ENCODE measurements at places on chromosomes 7 and 10.

DNA sequence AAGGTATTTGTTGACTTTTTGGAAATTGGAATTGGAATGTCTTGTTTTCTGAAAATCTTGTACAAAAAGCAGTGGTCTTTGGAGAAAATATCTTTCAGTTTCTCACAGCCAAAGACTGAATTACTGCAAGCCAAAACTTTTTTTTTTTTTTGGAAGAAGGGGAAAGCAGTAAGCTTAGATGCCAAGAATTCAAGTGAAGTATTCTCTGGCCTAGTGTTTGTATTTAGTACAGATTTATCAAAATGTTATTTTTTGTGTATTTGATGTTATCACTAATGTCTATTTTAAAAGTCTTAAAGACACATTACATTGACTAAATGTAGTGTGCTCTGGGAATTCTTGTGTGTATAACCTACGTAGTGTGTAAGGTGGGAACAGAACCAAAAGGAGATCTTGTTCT, 6.2 kb downstream of the TET1 start:
- no peak for DNase-seq

DNA sequence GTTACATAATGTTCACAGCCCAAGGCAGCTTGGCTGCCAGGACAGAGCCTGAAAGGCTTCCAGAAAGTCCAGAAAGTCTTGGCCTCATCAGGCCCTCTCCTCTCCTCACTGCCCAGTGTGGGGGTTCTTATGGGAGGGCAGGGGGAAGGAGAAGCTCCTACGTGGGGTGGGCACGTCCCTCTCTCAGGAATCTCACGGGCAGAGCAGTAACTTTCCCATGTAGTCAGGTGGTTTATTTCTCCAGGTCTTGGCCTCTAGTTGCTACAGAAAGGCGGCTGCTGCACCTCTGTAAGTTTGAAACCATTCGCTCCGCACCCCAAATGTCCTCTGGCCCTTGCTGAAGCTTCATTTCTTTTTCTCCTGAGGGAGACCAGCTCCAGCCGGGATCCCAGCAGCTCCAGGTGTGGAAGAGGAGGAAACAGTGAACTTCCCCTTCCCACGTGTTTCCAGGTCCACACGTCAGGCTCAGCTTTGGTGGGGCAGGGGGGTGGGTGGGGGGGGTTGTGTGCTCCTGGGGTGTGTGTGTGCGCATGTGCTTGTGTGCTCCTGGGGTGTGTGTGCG, 320.3 kb downstream of the WDR37 start:
- DNase-seq: no peak

DNA sequence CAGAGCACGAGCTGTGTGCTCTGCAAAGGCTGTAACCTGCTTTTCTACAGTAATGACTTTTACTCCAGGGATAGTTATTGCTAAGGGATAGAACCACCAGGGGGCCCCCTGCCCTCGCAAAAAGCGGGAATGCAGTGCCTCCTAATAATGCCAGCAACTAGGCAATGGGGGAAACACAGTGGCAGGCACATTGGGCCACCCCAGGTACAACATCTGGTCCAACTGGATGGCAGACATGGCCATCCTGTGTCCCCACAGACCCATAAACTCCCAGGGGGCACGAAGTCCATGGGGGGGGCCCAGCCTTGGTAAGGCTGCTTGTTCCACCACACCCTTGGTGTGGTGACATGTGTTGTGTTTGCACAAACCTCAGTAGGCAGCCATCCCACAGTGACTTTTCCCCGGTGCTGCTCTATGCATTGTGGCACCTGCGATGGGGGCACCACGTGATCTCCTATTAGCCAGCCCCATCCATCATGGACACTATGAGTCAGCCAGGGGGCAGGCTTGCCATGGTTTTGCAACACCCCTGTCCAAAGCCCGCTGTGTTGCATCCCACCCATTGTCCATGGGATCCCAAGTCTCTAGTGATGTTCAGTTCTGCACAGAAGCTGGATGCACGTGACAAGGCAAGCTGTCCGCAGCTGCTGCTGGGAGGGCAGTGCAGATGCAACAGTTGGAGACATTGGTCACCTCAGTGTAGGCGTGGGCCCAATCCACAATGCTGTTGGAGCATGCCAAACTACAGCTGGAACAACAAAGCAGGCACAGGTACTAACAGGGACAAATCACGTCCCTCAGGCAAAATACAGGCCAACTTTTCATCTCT, 84.0 kb downstream of the ANLN start:
- peak; percentile 38 for DNase-seq

DNA sequence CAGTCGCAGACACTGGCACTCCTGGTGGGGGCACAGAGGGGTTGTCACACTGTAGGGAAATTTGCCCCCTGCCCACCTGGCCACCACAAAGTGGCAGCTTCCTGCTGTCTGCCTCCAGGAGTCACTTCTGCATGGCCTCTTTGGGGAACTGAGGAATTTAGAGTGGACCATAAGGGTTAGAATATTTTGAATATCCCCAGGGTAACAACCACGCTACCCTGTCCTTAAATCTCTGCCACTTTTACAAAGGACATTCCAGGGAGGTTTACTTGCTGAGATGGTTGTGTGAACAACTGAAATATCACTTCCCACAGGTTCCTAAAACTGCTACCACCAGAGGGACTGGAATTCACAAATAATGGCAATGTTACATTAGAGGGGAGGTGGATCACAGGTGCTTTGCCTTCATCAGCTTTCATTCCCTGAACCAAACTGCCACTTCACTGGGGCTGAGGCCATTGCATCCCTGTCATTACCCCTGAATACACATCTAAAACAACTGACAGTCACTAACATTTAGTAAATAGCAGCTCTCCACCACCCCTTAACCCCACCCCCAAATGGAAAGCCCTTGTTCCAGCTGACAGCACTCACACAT, 88.1 kb upstream of the IFRD1 start:
- DNase-seq: no peak

GRCh38 chr7:7323352-7323751, 141.0 kb downstream of the C1GALT1 start:
- no peak for DNase-seq

- no peak for DNase-seq
These were observed 41.7 kb downstream of the ARL4A start for GRCh38 chr7:12729112-12729511.
